Activated naive CD4-positive, alpha-beta T cell treated with anti-CD3 and anti-CD28 coated beads, Interleukin-2, amount 10 ng/mL, durations not matched to agents 5 hours and 36 hours (primary cell): ENCODE measurements at places on chromosomes 2 and 18. TPM values are rescaled to one million over a fixed set of nuclear protein-coding genes. Genes with fewer than 3 reads are reported as not detected.

PTRHD1 gene
- 42.3 TPM for total RNA-seq

AQP12B gene
- not detected for total RNA-seq

TXNDC2 gene
- not detected for total RNA-seq

FECH gene
- total RNA-seq, result 17.2 TPM

VIL1 gene
- not detected for total RNA-seq

EHD3 gene
- total RNA-seq, result 0.43 TPM

INO80B gene
- total RNA-seq, result 47.0 TPM

TMEM198 gene
- total RNA-seq, result 1.1 TPM

SERPINB12 gene
- total RNA-seq, result not detected

UGT1A9 gene
- total RNA-seq, result not detected

SYT4 gene
- total RNA-seq, result not detected

KHK gene
- 11.1 TPM for total RNA-seq

MFSD2B gene
- total RNA-seq, result not detected

CCDC121 gene
- total RNA-seq, result 1.1 TPM

SMCHD1 gene
- 169 TPM for total RNA-seq

ELOA2 gene
- not detected for total RNA-seq

KCNE4 gene
- not detected for total RNA-seq

ANKRD29 gene
- not detected for total RNA-seq

BCL2 gene
- total RNA-seq, result 145 TPM

BMP10 gene
- total RNA-seq, result not detected

LIMS3 gene
- total RNA-seq, result 2.5 TPM

VWC2L gene
- not detected for total RNA-seq

SKA1 gene
- total RNA-seq, result 27.2 TPM
